Occipital lobe (tissue), 3 donors: ENCODE measurements at places on chromosomes 6 and 20. TPM values are rescaled to one million over a fixed set of nuclear protein-coding genes. Genes with fewer than 3 reads are reported as not detected.

Gene LTB
- 0.31 TPM for total RNA-seq

- no peak for DNase-seq
Observed at GRCh38 chr6:128963561-128963960, 80.6 kb downstream of the LAMA2 start.

GRCh38 chr20:23627501-23627900 lies 10.3 kb downstream of the CST3 start:
- DNase-seq: no peak

Gene ETV7
- total RNA-seq: not detected
